ENCODE measurements at places on chromosomes 13 and 19.

DNA sequence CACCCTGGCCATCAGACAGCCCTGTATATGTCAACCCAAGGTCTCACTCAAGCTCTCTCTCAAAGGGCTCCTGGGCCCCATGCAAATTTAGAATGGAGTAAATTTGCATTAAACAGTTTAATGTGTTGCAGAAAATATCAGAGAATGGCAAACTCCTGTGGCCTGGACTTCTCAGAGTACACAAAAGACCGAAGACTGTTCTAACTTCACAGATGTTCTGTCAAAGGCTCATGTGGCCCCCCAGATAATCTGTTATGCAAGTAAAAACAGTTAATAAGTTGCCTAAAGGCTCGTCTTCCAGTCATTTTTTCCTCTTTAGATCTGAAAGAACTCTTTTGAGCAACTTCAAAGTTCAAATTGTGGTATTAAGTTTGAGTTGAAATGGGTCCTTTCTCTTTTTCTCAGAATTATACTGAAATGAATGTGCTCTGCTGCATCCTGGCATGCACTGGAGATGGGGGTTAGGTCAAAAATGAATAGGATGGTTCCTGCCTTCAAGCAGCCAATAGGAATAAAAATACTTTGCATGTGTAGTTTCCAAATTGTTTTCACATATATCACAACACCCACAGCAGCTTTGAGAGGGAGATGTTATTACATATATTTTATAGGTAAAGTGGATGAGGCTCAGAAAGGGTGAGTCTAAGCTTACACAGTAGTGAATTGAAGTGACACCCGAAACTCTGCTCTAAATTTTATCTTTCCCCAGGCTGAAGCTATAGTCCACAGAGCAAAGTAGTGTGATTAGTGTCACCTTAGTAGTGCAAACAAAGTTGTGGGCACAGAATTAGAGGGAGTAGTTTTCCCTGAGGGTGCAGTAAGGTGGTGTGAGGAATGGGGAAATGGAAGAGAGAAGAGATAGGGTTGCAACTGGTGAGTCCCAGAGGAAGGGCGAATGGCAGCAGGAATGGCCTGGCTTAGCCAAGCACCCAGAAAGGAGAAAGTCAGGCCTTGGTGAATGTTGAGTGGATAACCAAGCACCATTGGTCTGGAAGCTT lies 205.0 kb upstream of the RFC3 start:
- no peak for DNase-seq

DNA sequence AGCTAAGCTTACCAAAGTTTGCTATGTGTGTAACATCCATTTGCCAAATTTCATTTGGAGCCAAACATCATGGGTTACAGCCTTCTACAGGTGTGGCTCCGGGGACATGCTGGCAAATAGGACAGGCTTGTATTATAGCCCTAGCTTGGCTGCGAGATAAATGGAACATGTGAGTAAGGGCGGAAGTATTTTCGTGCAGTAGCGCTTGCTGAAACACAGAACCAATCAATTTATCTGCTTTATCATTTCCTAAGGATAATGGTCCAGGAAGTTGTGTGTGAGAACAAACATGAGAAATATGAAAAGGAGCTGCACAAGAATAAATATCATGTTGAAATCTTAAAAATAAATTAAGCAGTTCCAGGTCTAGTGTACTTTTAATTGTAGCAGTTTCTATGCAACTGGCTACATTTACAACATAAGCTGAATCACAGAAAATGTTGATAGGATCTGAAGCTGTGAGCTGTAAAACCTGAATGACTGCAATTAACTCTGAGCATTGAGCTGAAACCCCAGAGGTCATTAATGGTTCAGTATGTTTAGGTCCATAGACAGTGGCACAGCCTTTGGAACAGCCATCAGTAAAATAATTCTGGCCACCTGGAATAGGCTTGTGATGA lies 22.2 kb upstream of the ZNF100 start:
- DNase-seq, result no peak

DNA sequence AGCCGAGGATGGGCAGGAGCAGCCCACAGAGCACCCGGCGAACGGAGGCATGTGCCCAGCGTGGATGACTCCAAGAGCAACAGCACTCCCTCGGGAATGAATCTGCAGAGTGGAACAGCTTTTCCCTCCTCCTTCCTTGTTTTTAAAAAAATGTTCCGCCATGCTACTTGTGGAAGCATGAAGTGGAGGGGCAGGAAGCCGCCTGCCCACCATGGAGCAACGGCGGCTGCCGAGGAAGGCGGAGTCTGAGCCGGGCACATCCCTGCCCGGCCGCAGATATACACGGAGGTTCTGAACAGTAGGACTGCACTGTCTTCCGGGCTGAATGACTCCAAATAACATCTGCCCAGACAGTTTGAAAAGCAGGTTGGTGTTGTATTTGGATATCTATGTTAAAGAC lies 65.2 kb downstream of the SOX1 start:
- no peak for DNase-seq

GRCh38 chr13:76925115-76925514 lies 23.2 kb upstream of the ACOD1 start:
- DNase-seq, result no peak

DNA sequence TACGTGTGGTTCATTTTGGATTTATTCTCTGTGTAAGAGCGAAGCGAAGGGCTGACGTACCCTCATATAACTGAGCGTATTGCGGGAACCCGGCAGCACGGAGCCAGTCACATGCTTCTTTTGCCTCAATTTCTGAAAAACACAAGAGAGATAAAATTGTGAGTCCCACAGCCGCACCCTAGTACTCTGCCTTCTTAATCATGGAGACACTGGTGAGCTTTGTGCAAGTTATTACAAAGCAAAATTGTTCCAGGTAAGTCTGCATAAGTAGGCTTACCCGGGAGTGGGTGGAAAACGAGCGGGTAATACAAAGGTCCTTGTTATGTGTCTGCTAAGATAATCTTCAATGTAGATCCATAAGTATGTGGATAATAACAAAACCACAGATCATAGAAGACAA lies 118.1 kb downstream of the STARD13 start:
- no peak for DNase-seq

DNA sequence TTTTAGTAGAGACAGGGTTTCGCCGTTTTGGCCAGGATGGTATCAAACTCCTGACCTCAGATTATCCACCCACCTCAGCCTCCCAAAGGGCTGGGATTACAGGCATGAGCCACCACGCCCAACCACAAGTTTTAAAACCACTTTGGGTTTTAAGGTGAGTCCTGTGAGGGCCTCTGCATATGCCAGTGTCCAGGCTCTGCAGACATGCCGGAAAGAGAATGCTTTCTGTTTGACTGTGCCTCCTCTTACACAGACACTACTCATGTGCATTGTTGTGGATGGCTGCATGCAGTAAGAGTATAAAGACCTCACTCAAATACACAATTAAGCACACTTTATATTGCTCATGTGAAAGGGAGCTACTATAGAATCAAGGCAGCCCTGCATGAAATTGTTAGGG lies 20.8 kb upstream of the SLC25A30 start:
- DNase-seq, result no peak

DNA sequence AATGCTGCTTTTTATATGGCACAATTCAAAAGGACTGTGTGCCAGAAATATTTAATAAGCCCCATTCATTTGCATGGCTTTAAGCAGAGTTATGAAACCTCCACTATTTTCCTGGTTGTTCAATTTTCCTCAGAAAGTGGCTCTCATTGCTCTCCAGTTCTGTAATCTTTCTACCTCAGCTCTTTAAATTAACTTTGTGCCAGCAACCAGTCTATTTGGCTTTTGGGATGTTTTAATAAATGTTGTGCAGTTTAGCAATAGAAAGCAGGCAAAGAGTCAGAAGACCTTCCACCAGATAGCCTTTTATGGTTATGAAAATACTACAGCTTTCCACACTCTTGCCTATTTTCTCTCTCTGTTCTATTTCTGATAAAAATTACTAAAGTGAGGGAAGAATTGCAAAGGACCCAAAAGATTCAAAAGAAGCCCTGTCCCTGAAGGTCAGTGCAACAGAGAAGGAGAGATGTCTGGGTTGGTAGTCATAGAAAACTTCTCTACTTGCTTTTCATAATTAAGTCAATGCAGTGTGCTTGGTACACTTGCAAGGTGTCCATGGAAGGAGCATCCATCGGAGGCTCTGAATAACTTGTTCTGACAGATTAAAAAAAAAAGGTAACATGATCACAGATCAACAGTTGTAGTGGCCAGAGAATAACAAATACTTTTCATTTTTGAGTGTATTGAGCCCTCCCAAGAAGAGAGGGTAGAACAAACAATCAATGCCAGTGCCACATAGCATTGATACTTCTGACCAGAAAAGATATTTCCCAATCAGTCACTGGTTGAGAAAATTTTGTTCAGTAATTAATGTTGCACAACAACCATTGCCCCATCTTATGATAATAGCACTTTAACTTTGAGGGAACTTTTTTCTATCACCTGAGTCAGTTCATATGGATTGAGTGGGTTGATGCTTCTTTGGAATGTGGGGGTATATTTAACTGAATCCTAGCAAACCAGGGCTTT lies 48.4 kb upstream of the SPRY2 start:
- DNase-seq, result no peak

DNA sequence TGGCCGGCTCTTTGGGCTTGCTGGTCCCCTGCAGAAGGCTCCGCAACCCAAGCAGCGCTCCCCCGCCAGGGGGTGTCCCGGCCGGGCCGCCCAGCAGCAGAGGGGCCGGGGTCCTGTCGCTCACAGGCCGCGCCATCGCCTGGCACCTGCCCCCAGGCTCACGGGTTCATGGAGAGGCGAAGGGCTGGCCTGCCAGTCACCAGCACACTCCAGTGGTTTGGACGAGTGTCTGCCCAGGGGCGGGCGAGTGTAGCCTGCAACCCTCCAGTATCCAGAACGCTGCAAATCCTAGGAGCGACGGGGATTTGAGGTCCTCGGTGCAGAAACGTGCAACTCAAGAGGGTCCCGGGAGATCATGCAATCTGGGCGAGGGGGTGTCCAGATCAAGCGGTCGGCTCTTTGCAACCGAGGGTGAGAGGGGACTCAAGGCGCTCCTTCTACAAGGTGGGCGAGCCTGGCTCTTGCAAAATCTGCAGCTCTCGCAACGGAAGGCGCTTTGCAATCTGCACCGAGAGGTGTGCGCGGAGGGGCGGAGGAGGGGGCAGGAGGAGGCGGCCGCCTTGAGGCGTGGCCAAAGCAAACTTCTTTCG lies at the start of gene DBP:
Gene DBP (minus strand): TSS at position 521 of the 590 bp plus-strand sequence. CDS start 385 bp downstream, at position 136.
- no peak for DNase-seq

DNA sequence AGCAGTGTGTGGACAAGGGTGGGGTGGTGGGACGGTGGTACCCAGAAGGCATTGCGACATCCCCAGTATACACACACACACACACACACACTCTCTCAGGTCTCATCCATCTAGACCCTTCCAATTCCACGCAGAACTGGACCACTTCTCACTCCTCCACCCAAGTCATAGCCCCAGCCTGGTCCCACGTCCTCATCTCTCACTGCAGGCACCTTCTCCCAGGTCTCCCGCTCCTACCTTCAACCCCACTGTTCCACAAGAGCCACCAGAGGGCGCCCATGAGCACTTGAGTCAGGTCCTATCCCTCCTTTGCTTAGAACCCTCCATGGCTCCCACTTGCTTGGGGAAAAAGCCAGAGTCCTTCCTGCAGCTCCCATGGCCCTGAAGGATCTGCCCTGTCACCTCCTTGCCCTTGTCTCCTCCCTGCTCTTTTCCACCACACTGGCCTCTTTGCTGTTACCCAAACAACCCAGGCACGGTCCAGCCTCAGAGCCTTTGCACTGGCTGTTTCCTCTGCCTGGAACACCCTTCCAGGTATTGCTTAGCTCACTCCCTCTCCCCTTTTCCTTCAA lies 62.6 kb downstream of the IER2 start:
- peak; percentile 71 for DNase-seq

- no peak for DNase-seq
Measured at GRCh38 chr13:50912851-50913250, 3.3 kb downstream of the RNASEH2B start.

- DNase-seq, result peak; percentile 82
Measured at GRCh38 chr19:10269333-10270179, 1.4 kb upstream of the ICAM1 start.

GRCh38 chr13:86906127-86906874 lies 764.9 kb upstream of the SLITRK5 start:
- DNase-seq, result no peak

DNA sequence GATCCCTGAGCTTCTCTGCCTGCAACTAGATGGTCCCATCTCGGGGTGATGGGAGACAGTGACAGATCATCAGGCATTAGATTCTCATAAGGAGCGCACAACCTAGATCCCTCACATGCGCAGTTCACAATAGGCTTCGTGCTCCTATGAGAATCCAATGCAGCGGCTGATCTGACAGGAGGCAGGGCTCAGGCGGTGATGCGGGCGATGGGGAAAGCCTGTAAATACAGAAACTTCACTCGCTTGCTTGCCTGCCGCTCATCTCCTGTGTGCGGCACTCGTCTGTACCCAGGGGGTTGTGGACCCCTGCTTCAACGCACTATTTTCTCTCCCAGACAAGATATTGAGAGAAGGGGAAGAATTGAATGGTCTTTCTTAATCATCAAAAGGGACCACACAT lies 473.9 kb downstream of the ZNF536 start:
- no peak for DNase-seq

DNA sequence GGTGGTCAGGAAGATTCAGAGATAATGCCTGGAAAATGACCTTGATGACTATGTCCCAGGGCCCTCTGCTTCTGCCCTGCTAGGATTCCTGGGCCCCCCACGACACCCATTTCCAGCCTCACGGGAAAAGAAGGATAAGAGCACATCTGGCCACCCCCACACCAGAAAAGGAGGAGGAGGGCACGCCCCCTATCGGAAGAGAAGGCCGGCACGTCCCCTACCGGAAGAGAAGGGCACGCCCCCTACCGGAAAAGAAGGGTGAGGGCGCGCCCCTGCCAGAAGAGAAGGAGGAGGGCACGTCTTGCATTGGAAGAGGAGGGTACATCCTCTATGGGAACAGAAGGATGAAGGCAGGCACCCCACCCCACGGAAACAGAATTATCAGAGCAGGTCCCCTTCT lies 84.3 kb downstream of the IER2 start:
- peak; percentile 40 for DNase-seq

GRCh38 chr13:80437231-80437630 lies 96.3 kb upstream of the SPRY2 start:
- DNase-seq, result no peak

DNA sequence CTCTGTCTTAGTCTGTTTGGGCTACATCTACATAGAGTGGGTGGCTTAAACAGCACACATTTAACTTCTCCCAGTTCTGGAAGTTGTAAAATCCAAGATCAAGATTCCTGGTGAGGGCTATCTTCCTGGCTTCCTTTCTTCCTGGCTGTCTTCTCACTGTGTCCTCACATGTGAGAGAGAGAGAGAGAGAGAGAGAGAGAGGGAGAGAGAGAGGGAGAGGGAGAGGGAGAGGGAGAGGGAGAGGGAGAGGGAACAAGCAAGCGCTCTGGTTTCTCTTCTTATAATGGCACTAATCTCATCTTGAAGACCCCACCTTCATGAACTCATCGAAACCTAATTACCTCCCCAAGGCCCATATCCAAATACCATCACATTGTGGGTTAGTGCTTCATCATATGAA lies 69.2 kb downstream of the CDK8 start:
- DNase-seq, result no peak

- DNase-seq, result no peak
Measured at GRCh38 chr13:77740931-77741596, 43.6 kb downstream of the SLAIN1 start.

- no peak for DNase-seq
Measured at GRCh38 chr13:48862572-48862971, 113.1 kb upstream of the FNDC3A start.
